MCF 10A (cell line): ENCODE measurements at places on chromosomes 1 and 21. TPM values are rescaled to one million over a fixed set of nuclear protein-coding genes. Genes with fewer than 3 reads are reported as not detected.
A peak's percentile ranks its signal among the peaks of the same experiment; 100 is the strongest.

Gene WRAP73
- 25.3 and 29.8 TPM in 2 replicates for total RNA-seq

GRCh38 chr1:115314765-115315164 lies 23.3 kb downstream of the NGF start:
- DNase-seq, result peak; percentile 40

- DNase-seq, result no peak
Observed at GRCh38 chr1:203609979-203610493, 16.6 kb upstream of the ATP2B4 start.

DNA sequence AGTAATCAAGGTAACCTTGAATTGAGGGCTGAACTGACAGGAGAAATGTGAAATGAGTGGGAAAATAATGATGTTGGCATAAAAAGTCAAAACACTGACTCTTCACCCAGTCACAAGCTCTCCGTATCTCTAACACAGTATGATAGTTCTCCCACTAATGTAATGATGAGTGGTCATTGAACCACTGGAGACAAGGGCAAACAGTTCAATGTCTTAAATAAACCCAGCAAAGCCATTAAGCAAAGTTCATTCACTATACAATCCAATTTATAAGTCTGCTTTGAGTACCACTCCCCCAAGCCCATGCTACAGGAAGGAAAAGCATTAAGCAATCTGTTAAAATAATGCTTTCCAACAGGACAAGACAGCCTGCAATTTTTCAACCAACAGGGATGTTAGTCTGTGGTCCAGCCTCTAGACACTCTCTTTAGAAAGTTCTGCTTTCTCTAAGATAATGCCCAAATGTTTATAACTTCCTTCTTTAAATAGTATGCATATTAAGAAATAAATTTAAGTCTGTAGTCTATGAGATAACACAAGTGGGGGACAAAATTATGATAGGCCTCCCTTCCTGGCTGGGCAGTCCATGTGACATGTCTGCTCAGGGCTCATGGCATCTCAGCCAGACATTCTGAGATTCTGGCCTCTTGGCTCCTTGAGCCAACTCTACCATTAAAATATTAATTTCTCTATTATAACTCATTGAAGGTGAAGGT lies 25.5 kb upstream of the DDAH1 start:
- DNase-seq, result no peak

GRCh38 chr1:222375701-222376100 lies 172.2 kb downstream of the HHIPL2 start:
- no peak for DNase-seq

DNA sequence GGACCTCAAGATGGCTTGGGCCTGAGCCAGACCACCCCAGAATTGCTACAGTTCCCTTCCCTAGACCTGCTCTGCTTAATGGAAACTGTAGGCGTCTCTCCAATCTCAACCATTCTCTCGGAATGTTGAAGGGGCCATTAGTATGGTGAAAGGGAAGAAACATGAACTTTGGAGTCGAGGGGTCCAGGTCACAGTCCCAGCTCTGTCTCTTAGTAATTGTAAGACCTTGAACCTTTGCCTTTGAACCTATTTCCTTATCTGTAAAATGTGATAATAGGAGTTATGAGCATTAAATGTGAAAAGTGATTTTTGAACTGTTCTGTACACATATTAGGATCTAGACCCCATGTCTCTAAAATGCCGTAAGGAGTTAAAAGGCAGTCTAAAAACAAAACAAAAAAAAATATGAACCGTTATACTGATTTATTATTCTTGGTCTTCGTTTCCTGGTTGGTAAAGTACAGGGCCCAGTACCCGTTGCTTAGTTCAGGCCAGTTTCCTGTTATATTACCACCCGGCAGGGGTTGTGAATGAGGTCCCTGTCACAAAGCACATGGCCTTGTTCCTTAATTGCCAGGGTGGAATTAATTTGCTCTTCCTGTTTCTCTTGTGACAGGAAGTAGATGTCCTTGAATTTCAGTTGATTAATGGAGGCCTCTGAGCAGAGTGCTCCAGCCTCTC lies 42.3 kb downstream of the TCEANC2 start:
- no peak for DNase-seq

- DNase-seq, result no peak
Observed at GRCh38 chr1:83113652-83114051, 885.3 kb downstream of the TTLL7 start.

GRCh38 chr1:200090252-200091159 lies 63.0 kb downstream of the NR5A2 start:
- peak; percentile 25 for DNase-seq

DNA sequence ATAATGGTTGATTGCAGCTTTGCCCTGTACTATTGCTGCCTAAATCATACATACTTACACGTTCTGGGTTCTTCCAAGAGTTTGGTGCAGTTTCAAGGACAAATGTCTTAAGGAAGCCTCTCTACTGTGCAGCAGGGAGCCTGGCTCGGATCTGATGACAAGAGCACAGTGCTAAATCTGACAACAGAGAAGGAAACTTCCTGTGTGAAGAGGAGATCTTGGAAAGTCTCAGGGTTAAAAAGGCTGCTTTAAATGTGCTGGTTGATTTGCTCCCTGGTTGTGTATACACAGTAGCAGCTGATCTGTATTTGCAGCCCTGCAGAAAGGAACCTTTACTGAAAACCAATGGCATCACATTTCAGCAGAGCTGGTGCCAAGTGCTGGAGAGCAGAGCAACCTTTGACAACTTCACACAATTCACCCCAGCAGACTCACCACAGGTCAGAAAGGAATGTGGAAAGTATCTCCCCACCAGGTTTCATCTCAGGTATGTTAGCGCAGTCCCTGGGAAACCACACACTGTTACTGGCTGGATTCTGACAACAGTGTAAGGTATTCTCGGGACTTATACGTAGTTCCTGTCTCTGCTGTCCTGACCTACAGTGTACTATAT lies 355.0 kb upstream of the ESRRG start:
- DNase-seq, result peak; percentile 13

- DNase-seq, result no peak
Observed at GRCh38 chr1:53079251-53079650, 17.2 kb downstream of the PODN start.

DNA sequence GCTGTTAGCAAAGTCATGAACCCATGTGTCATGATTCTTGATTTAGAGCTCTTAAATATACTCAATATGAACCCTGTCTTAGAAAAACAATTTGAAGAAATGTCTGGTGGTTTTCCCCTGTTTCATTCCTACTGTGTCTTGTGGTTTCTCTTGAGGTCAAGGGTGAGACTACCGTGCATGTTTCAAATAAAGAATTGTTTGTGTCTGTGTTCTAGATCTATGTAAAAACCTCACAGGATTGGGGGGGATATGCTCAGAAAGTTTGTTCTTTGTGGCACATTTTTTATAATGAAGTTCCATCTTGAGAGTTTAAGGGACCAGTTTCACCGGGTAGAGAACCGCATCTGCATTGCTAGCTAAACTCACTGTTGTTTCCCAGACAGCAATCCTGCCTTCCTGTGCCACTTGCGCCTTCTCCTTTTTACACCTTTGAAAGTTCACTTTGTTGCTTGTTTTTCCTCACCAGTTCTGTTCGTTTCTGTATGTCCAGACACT lies 30.9 kb upstream of the CACYBP start:
- peak; percentile 60 for DNase-seq

Gene DEPDC1
- 17.9 and 26.8 TPM in 2 replicates for total RNA-seq

DNA sequence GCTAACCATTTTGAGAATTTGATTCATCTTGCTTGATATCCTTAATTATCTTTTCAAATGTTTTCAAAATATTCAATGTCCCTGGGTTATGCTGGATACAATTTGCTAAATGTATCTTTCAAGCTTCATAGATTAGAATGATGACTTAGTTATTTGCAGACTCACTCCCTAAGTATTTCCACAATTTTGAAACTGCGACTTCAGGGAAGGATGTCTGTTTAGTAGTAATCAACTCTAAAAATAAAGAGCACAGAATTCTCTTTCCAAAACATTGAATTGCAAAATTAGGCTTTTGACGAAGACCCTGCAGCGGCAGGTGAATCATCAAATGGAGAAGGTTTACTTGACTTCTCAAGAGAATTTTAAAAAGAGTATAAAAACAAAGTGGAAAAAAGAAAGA lies 14.2 kb downstream of the RGS1 start:
- DNase-seq, result no peak

- no peak for DNase-seq
Observed at GRCh38 chr1:147111381-147112130, 60.7 kb downstream of the PRKAB2 start.

Gene PLPPR4
- total RNA-seq, result not detected in 2 replicates

GRCh38 chr1:155192346-155193274 lies 15.1 kb downstream of the THBS3 start:
- peak; percentile 94 for DNase-seq

DNA sequence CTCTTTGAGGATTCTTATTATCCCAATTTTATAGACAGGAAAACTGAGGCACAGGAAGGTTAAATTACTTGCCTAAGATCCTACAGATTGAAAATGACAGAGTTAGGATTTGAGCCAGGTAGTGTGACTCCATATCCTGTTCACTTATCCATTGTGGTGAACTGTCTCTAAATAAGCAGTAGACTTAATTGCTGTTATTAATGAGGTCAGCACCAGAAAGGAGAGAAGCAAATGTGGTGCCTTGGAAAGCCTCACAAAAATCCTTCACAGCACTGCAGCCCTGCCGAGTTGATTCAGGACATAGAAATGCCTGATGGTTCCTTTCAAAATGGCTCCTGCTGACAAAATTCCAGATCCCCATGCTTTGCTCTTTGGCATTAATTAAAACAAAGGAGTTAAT lies 193.3 kb upstream of the BEND5 start:
- no peak for DNase-seq

Gene TGFBR3
- total RNA-seq, result 7.0 and 12.0 TPM in 2 replicates
